Fibroblast of skin of scalp (primary cell): ENCODE measurements at places on chromosomes 7 and 10.

GRCh38 chr10:133307776-133308420 is 774 bp downstream of the TUBGCP2 start:
- peak; percentile 31 for DNase-seq

DNA sequence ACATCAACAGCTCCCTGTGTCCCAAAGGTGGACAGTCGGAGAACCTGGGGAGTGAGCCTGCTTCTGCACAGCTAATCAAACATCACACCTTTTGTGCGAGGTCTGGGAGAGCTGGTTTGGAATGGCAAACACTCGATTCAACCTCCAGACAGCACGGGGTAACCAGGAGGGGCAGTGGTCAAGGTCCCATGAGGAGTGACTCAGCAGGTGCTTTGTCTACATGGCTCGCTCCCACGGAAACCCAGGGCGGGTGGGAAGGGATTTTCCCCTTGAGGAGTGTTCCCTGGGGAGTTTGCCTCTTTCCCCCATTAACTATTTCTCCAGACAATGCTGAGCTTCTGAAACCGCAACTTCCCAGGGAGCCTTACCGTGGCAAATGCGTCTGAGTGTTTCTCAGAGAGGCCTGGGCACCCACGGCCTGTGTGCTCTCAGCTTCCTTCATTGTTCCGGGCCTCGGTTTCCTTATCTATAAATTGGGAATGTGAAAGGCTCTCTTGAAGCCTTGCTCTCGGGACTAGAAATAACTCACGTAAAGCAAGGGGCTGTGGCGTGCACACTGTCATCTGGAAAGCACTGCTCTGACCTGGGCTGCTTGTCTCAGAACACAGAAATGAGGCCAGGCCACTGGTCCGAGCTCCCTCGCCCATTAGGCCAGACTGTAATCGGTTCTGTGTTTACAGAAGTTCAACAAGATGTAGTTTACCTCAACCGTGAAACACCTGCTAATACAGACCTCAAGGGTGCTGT is 14.0 kb upstream of the GTPBP4 start:
- no peak for DNase-seq

- no peak for DNase-seq
Observed at GRCh38 chr7:121304102-121304658, 24.6 kb upstream of the WNT16 start.

- DNase-seq: no peak
Observed at GRCh38 chr7:47119261-47119865, 462.5 kb downstream of the TNS3 start.

GRCh38 chr10:133442191-133442966 is 11.4 kb upstream of the SCART1 start:
- no peak for DNase-seq

DNA sequence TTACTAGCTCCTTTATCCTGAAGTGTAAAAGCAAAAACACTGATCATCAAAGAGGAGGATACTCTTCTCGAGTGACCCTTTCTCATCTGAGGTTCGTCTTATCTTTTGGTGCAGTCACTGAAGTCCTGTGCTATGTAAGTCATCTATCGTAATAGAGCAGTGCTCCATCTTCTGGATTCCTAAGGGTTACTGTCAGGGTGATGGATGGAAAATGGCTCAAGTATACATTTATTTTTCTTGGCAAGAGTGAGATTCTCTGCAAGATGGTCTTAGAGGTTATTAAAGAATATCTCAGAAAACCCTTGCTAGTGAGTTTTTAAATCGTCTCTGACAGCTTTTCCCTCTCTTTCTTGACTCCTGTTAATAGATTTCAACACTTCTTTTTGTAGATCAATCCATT is 12.4 kb downstream of the PRKG1 start:
- peak; percentile 52 for DNase-seq

DNA sequence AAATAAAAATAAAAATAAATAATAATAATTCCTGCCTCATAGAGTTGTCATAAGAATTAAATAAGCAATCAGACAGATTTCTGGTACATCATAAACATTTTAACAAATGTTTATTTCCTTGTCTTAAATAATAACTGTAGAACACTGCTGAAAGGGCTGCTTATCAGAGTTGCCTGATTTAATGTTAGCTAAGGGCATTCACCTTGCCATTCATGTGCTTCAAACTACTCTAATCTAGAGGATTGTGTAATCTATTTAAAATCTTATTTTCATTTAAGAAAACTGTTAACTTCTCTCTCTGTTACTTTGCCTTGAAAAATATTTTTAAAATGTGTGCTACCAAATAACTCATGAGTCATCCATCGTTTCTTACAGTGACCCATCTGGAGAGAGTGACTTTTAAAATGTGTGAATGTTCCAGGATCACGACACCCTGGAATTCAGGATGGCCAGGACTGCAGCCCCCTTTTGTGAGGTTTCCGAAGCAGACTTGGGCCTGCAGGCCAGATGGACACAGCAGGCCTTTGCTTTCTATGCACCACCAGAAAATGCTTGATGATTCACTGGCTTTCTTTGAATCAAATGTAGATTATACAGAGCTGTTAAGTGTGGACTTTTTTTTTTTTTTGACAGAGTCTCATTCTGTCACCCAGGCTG is 109.1 kb upstream of the TNS3 start:
- peak; percentile 82 for DNase-seq

GRCh38 chr10:33661580-33662336 is 327.3 kb upstream of the NRP1 start:
- DNase-seq: peak; percentile 74

- DNase-seq: no peak
Observed at GRCh38 chr7:18821554-18821953, 295.9 kb downstream of the TWIST1 start.

GRCh38 chr7:69651101-69651590 is 52.9 kb downstream of the AUTS2 start:
- DNase-seq: no peak

GRCh38 chr10:33160151-33160550 is 174.3 kb downstream of the NRP1 start:
- peak; percentile 66 for DNase-seq

GRCh38 chr7:6651851-6652445 is 14.8 kb downstream of the ZNF316 start:
- DNase-seq: no peak

- DNase-seq: no peak
Observed at GRCh38 chr10:12482587-12482986, 133.2 kb downstream of the CAMK1D start.

- DNase-seq: peak; percentile 58
Observed at GRCh38 chr10:4125776-4126175, 340.8 kb upstream of the KLF6 start.

- DNase-seq: no peak
Observed at GRCh38 chr7:136061433-136061832, 84.3 kb upstream of the MTPN start.

DNA sequence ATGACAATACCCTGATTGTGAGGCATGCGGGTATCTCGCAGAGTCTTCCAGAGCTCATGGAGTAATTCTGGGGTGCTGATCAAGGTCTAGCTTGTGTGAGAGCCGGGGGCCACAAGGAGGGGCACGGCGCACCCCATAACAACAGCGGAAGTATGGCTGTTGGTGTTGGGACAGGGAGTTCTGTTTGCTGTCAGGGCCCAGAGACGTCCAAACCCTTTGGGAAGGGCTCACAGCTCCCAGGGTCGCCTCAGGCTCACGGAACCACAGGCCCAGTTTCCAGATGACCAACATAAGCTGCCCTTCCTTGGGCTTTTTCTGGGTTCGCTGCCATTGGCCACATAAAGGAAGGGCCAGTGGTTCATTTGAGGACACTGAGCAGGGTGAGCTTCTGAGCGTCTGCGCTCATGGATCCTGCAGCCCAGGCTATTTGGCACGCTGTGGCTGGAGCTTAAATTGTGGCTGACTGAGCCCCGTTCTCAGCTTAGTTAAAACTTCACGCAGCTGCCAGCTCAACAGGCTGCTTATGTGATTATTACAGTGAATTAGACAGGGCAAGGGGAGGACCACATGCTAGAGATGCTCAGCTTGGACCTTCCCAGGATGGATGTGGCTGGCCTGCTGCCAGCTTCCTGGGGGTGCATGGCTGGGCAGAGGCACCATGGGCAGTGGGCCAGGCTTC is 92.3 kb downstream of the DNAJB6 start:
- no peak for DNase-seq

- DNase-seq: no peak
Observed at GRCh38 chr7:13312307-13312706, 624.9 kb downstream of the ARL4A start.

DNA sequence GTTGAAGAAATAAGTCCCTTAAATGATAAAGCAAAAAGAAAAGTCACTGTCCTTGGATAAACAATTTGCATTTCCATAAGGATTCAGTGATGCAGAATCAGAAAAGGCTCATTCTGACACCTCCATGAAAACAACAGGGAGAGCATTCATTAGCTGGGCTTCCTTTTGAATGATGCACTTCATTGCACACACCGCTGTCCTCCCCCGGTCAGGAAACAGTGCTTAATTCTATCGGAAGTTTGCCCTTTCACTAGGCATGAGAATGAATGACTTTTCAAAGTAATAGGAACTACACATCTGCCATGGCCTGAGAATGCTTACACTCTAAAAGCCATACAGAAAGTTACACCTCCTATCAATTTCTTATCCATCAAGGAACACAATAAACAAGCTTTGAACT is 4.2 kb downstream of the PCDH15 start:
- no peak for DNase-seq

DNA sequence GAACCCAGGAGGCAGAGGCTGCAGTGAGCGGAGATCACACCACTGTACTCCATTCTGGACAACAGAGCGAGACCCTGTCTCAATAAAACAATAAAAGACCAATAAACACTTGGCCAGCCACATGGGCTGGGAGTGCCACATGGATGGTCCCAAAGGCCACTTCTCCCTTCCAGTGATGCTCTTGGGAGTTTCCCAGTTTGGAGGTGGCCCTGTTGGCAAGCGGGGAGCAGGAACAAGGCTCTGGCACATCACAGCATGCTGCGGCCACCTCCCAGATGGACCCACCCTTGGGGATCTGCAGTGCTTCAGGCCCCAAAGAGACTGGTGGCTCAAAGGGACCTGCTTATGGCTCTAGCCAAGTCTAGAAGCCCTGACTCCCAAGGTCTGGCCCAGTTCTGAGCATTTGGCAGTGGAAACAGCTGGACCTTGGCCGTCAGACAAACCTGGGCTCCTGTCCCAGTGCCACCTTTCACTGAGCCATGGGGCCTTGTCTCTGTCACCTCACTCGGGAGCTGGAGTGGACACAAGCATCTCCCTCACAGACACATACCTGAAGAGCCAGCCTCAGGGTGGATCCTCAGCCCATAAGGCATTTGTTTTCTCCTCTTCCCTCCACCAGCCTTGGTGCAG is 91.7 kb downstream of the COL13A1 start:
- no peak for DNase-seq

- peak; percentile 28 for DNase-seq
Observed at GRCh38 chr10:12391206-12391605, 41.9 kb downstream of the CAMK1D start.

- no peak for DNase-seq
Observed at GRCh38 chr10:12241810-12242529, 46.0 kb downstream of the CDC123 start.

DNA sequence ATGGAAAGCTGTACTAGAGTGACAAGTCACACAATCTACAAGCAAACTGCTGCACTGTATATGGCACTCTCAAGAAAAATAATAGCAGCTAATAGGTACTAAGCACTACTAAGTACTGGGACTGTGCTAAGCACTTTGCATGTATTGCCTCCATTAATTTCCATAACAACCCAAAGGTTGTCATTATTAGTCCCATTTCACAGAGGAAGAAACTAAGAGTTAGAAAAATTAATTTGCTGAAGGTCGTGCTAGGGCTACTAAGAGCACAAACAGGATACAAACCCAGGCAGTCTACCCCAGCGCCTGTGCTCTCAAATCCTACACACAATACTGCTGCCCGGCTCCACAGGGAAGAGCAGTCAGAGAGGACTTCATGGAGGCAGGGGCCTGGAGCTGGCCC is 51.7 kb downstream of the DLG5 start:
- DNase-seq: no peak

DNA sequence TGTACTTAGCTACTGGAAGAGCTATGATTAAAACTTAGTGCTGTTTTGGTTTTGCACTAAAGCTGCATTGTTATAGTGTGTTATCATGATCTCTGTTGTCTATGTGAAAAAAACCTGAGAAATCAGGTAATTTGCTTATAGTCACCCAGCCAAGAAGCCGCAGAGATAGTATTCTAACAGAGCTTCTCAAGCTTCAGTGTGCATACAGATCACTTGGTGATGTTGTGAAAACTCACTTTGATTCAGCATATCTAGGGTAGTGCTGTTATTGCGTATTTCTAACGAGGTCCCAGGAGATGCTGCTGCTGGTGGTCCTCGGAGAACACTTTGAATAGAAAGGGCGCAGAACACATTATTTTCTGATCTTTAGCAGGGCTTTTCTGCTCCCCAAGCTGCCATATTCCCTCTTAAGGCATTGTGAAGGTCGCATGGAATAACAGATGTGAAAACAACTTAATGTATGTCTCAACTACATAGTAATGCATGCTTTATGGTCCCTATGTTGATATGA is 68.4 kb upstream of the PDCD4 start:
- no peak for DNase-seq

DNA sequence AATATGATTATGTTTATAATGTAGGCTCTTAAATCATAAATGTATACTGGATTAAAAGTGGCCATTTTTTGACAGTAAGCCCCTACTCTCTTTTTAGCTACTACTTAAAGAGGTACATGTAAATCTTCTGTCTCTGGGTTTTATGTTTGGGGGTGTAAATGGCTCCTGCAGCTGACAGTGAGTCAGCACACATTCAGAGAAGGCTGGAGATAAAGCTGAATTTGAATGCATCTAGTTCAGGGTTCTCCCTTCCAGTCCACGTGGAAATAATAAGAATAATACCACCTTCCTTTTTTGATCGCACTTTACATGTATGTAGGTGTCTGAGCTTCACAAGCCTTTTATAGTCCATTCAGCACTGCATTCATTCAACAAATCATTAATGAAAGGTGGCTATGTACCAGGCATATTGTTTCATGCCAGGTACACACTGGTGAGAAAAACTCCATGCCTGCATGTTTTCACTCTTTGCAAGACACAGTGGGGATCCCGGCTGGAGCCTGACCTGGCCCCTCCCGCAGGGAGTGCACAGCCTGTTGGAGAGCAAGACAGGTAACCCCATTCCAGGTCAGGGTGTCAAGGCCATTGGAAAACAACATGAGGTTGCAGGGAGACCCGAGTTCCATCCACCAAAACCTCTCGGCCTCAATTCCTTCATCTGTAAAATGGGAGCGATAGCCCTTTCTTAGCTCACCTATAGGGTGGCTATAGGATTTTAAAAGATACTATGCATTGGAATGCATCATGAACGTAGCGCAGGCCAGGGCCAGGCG is 107.5 kb upstream of the ANLN start:
- DNase-seq: no peak

DNA sequence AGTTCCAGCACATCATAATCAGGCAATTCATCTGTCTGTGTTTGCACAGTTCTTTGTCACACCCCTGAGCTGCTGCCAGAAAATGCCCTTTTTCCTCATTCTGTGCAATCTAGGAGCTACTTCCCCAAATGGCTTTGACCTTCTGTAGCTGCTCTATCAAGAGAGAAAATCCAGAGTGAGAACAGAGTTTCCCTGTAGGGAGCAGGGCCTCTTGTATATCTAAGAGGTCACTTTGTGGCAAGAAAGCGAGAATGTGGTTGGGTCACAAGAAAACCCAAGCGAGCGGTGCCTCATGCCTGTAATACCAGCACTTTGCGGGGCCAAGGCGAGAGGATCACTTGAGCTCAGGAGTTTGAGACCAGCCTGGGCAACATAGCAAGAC is 24.3 kb downstream of the SLC29A3 start:
- DNase-seq: peak; percentile 6
